Stimulated activated CD4-positive, alpha-beta T cell treated with anti-CD3 and anti-CD28 coated beads, Interleukin-1b, Interleukin-23, amount 100 ng/mL, for 1 hour (primary cell): ENCODE measurements at places on chromosomes 1 and 21.

DNA sequence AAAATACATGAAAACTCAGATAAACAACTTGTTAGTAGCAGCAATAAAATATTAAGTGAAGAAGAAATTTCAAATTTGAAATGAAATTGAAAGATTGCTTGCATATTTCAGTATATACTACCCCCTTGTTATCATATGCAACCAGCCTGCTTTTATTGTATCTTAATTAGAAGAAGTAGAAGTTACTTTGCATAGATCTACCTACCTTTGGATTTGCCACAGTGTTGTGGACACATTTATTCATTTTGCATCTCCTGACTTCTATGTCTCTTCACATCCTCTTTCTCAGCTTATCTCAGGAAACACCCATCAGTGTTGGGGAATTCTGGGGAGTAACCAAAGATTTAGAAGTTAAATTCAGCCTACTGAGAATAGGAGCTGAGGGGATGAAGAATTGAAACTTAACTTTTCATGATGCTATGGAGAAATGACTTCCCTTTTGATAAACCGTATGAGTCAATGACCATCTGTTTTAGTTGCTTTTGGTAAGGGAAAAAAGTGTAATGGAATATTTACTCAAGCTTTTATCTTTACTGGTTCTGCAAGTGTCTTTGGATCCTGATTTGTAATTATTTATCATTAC lies 96.9 kb downstream of the RGL1 start:
- DNase-seq = no peak

- DNase-seq = no peak
Measured at GRCh38 chr1:42267904-42268303, 67.1 kb downstream of the FOXJ3 start.

- no peak for DNase-seq
Measured at GRCh38 chr1:151346082-151346768, 827 bp downstream of the RFX5 start.

- DNase-seq = no peak
Measured at GRCh38 chr1:31383967-31384366, 11.1 kb upstream of the FABP3 start.

DNA sequence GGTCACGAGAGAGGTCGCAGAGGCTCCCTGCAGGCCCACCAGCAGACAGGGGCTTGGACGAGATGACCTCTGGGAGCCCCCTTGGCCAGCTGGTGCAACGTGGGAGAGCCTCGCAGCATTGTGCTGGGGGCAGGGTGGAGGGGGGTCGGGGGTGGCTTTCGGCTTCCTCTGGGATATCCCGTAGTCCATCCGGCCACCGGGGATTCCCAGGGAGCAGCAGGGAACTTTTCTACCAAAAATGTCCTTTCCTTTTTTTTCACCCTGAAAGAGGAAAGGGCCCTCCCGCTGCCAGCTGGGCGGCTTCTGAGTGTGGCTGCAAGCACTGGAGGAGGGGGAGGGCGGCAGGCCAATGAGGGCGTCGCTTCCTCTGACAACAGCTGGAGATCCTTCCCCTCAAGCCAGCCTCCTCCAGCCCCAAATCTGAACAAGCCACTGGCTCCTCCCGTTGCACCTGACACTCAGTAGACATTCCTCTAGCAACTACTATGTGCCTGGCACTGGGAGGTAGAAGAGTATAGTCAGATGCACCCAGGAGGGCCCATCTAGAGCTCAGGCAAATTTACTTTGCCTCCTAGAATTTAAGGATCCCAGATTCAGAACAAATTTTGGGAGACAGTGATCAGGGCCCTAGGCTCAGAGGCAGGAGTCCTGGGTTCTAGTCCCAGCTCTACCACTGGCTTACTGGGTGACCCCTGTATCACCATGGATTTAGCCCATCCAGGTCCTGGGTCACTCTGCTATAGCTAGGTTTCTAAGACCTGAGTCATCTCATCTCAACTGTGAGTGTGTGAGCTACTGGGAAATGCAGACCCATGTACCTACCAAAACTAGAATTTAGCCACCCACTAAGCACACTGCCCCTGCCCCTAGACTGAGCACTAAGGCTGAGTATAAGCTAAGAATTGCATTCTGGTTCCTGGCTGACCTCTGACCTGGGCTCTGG lies 2.7 kb downstream of the MOB3C start:
- no peak for DNase-seq

GRCh38 chr1:29967261-29967660 lies 730.9 kb downstream of the PTPRU start:
- DNase-seq = no peak

GRCh38 chr1:162913345-162913744 lies 52.4 kb upstream of the CCDC190 start:
- DNase-seq = no peak

GRCh38 chr1:98763488-98764150 lies 102.1 kb downstream of the SNX7 start:
- no peak for DNase-seq

- DNase-seq = no peak
Measured at GRCh38 chr1:27163093-27163492, 8.2 kb upstream of the SLC9A1 start.
